ENCODE measurements at places on chromosomes 13 and 19.

DNA sequence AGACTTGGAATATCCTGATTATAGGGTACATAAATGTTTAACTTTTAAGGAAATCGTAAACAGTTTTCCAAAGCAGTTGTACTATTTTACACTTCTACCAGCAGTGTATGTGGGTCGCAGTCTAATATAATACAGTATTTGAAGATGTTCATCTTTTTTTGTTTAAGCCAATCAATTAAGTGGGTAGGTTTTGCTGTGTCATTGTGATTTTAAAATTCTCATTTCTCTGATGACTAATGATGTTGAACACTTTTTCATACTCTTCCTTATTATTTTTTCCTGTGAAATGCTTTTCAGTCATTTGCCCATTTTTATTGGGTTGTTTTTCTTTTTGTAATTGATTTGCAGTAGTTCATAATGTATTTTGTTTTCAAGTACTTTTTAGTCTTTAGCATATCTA, 2689.7 kb downstream of the PCDH9 start:
- no peaks in the 10 kb centered on the region for H3K4me1 ChIP-seq
- H3K27ac ChIP-seq: no peak overlapping the region

GRCh38 chr13:44398606-44399005, 25.0 kb downstream of the SERP2 start:
- no peak overlapping the region for H3K27ac ChIP-seq
- peaks cover 8% of the 10 kb centered on the region for H3K27me3 ChIP-seq

- H3K36me3 ChIP-seq: no peaks in the 10 kb centered on the region
- no peak for DNase-seq
- H3K27ac ChIP-seq: peak overlapping the region; percentile 97
- H3K27me3 ChIP-seq: no peaks in the 10 kb centered on the region
These were observed 2.3 kb downstream of the ZSCAN5A start for GRCh38 chr19:56312342-56312741.

GRCh38 chr19:51009061-51009891, 7.9 kb upstream of the KLK8 start:
- H3K36me3 ChIP-seq: no peaks in the 10 kb centered on the region
- H3K27ac ChIP-seq: no peak overlapping the region
- peaks cover 29% of the 10 kb centered on the region for H3K27me3 ChIP-seq
- H3K4me1 ChIP-seq: no peaks in the 10 kb centered on the region

- no peak overlapping the region for H3K27ac ChIP-seq
- DNase-seq: peak; percentile 79
- H3K4me1 ChIP-seq: peaks cover 45% of the 10 kb centered on the region
- H3K36me3 ChIP-seq: peaks cover 9% of the 10 kb centered on the region
These were observed 3.5 kb upstream of the CIRBP start for GRCh38 chr19:1265615-1266128.

DNA sequence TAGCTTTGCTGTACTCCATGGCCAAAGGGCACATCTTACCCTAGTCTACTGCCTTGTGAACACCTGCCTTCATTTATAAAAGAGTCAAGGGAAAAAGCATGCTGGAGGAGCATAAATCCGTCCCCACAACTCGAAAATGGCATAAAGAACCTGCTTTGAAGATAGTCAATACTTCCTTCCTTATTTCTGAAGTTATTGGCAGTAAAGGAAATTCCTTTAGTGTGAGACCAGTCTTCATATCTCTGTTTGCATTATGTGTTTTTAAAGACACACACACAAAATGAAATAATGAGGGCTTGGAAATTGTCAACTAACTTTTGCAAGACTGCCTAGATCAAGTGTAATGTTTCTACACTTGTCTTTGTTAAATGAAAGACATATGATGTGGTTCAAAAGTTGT, 408.4 kb downstream of the SPRY2 start:
- H3K4me1 ChIP-seq: no peaks in the 10 kb centered on the region
- H3K4me3 ChIP-seq: no peak overlapping the region
- H3K27me3 ChIP-seq: no peaks in the 10 kb centered on the region
- DNase-seq: no peak
- H3K36me3 ChIP-seq: no peaks in the 10 kb centered on the region

DNA sequence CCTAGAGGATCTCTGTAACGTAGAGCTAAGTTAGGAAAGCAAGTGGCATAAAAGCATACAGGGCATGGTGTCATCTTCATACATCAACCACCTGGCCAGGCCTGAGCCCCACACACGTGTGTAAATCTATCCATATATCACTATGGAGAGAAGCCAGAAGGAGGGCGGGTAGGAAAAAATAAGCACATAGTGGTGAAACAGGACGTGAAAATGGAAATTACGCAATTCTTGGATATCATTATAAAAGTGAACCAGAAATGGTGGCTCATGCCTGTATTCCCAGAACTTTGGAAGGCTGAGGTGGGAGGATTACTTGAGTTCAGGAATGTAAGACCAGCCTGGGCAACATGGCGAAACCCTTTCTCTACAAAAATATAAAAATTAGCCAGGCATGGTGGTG, 43.4 kb downstream of the PDCD5 start:
- H3K27me3 ChIP-seq: no peaks in the 10 kb centered on the region
- H3K27ac ChIP-seq: no peak overlapping the region
- H3K4me1 ChIP-seq: peaks cover 6% of the 10 kb centered on the region
- H3K4me3 ChIP-seq: no peak overlapping the region

DNA sequence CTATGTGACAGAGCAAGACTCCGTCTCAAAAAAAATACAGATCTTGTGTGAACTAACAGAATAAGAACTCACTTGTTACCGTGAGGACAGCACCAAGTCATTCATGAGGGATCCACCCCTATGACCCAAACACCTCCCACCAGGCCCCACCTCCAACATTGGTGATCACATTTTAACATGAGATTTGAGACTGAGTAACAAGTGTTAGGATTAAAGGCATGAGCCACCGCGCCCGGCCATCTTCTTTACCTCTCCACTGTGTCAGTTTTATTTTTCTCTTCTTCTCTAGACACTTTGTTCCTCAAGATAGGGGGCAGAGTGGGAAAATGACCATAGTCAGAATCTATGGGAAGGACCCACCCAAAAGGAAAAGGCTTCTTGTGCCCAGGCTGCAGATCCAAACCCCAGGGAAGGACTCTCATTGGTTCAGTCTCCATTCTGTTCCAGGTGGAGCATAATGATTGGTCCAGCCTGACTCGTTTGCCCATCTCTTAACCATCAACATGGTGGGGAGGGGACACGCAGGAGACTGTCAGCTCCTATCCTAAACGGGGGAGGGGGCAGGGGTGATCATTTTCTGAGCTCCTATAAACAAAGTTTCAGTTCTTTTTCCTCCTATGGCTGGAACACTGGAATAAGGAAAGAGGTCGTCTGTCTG, 1.3 kb upstream of the CALM3 start:
- no peak for DNase-seq
- peak overlapping the region; percentile 99 for H3K27ac ChIP-seq
- peak overlapping the region; percentile 94 for H3K4me3 ChIP-seq

DNA sequence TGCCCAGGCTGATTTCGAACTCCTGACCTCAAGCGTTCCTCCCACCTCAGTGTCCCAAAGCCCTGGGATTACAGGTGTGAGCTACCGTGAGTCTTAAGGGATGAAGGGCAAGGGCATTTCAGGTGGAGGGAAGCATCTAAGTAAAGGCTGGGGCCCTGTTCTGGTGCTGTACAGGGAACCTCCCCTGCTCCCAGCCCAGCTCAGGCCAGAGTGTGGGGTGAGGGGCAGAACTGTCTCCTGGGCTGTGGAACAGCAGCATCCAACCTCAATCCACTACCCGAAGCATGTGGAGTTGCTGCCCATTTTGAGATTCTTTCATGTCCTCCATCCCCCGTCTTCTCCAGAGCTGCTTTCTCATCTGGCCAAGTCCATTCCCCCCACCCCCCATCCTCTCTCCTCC, 105.3 kb downstream of the SIPA1L3 start:
- DNase-seq: no peak
- no peaks in the 10 kb centered on the region for H3K36me3 ChIP-seq
- H3K27ac ChIP-seq: no peak overlapping the region
- H3K27me3 ChIP-seq: no peaks in the 10 kb centered on the region
- no peak overlapping the region for H3K4me3 ChIP-seq

GRCh38 chr13:44132710-44133109, 240.9 kb upstream of the SERP2 start:
- H3K27ac ChIP-seq: no peak overlapping the region
- H3K4me3 ChIP-seq: no peak overlapping the region
